ENCODE measurements at places on chromosomes 11 and 22. TPM values are rescaled to one million over a fixed set of nuclear protein-coding genes. Genes with fewer than 3 reads are reported as not detected.

MACROD1 gene
- total RNA-seq, result 13.5 TPM

- no peak for DNase-seq
- no peak overlapping the region for H3K4me3 ChIP-seq
- H3K36me3 ChIP-seq, result no peaks in the 10 kb centered on the region
- H3K27ac ChIP-seq, result no peak overlapping the region
- H3K27me3 ChIP-seq, result no peaks in the 10 kb centered on the region
Measured at GRCh38 chr11:80846442-80846841, 1405.6 kb upstream of the TENM4 start.

GRCh38 chr11:10592331-10592730 lies 23.9 kb upstream of the LYVE1 start:
- H3K27ac ChIP-seq, result peak overlapping the region; percentile 50
- H3K4me3 ChIP-seq, result no peak overlapping the region
- no peaks in the 10 kb centered on the region for H3K36me3 ChIP-seq
- no peak for DNase-seq
- no peaks in the 10 kb centered on the region for H3K27me3 ChIP-seq

- no peaks in the 10 kb centered on the region for H3K36me3 ChIP-seq
- no peak for DNase-seq
- H3K4me1 ChIP-seq, result peaks cover 15% of the 10 kb centered on the region
- no peak overlapping the region for H3K27ac ChIP-seq
- H3K4me3 ChIP-seq, result no peak overlapping the region
- H3K27me3 ChIP-seq, result no peaks in the 10 kb centered on the region
Measured at GRCh38 chr11:124791626-124792341, 8.4 kb downstream of the MSANTD2 start.
